Stimulated activated CD4-positive, alpha-beta T cell treated with anti-CD3 and anti-CD28 coated beads, Interleukin-2, amount 100 ng/mL, for 4 hours (primary cell): ENCODE measurements at places on chromosomes 3 and 15.

DNA sequence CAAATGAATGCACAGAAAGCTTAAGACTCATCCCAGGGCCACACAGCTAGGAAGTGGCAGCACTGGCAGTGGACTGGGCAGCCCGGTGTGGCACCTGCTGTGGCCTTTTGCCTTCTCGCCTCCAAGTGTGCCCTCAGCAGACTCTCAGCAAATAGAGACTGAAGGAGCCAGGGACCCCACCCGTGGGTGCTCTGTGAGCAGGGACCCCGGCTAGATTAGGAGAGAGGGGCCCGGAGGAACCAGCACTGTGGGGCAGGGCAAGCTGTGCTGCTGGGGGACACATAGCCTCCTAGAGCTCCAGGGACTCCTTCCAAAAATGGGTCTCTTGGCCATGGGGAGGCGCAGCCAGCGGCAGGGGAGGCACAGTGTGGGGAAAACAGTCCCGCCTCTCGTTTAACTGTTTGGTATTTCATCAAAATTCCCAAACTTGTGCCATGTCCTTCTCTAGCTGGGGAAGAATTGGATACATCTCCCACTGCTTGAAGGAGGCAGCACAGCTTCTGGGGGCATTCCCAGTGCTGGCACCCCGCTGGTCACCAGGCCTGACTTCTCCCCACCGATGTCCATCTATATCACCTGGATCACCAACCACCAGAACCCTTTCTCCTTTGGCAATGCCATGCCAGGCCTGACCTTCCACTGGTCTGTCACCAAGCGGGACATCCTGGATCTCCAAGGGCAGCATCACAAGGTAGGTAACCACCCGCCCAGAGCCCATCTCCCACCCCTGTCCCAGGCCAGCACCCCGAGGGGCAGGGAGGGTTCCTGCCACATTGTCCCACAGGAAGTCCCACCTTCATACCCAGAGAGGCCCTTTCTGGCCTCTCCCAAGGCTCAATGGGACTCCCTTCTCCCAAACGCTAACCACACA, 12.0 kb upstream of the TXNRD3 start:
- no peak for DNase-seq

GRCh38 chr3:86934851-86935250, 56.1 kb downstream of the VGLL3 start:
- DNase-seq, result no peak

- DNase-seq, result no peak
These were observed 15.7 kb downstream of the KLHL6 start for GRCh38 chr3:183539811-183540210.

DNA sequence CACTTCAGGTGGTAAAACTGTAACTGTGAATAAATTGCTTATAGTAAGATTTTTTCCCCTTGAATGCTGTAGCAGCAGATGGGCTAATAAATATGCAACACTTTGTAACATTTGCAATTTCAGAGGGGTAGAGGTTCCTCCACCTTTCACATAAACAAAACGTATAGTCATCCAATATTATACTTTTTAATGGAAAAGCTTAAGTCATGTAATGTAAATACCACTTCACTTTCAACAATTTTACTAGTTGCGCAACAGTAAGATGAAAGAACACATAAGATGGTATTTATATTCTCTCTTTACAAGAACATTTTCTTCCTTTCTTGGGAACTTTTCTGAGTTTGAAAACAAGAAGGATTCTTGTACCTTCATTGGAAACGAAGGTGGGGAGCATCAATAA, 56.6 kb upstream of the FAM3D start:
- DNase-seq, result no peak

GRCh38 chr3:58991026-58991425, 58.8 kb downstream of the CFAP20DC start:
- DNase-seq, result no peak

GRCh38 chr3:72549761-72550581, 298.3 kb downstream of the SHQ1 start:
- DNase-seq, result no peak

DNA sequence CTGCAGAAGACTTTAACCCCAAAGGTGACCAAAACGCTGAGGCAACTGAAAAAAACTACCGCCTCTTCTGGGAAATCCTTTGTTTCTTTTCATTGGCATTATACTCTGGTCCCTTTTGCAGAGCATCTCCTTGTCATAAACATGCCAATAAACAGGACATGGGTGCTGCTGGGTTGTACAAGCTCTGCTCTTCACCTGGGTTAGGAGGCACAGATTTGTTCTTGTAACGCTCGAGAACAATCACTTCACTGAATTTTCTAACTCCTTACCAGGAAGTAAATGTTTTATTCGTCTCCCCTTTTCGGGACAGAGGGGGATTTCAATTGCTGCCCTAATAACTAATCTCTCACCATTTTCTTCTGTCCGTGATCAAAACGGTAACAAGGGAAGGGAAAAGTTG, 1.3 kb downstream of the PLCH1 start:
- no peak for DNase-seq
